Activated B cell treated with CpG ODN at 0.5 μM for 24 hours (primary cell): ENCODE measurements at places on chromosomes 5 and 9. TPM values are rescaled to one million over a fixed set of nuclear protein-coding genes. Genes with fewer than 3 reads are reported as not detected.
A peak's percentile ranks its signal among the peaks of the same experiment; 100 is the strongest.

Gene NRARP
- 1.9 and 3.0 TPM in 2 replicates for total RNA-seq

Gene FOXD4L5
- 0.49 and 0.75 TPM in 2 replicates for total RNA-seq

Gene GABRG2
- not detected in 2 replicates for total RNA-seq

Gene PTGS1
- 8.9 and 9.4 TPM in 2 replicates for total RNA-seq

Gene ENTPD8
- total RNA-seq: not detected in 2 replicates

GRCh38 chr9:91495450-91495849 lies 71.8 kb upstream of the NFIL3 start:
- H3K36me3 ChIP-seq: no peaks in the 10 kb centered on the region
- H3K27ac ChIP-seq: no peak overlapping the region
- H3K27me3 ChIP-seq: peaks cover 20% of the 10 kb centered on the region
- no peak for DNase-seq

DNA sequence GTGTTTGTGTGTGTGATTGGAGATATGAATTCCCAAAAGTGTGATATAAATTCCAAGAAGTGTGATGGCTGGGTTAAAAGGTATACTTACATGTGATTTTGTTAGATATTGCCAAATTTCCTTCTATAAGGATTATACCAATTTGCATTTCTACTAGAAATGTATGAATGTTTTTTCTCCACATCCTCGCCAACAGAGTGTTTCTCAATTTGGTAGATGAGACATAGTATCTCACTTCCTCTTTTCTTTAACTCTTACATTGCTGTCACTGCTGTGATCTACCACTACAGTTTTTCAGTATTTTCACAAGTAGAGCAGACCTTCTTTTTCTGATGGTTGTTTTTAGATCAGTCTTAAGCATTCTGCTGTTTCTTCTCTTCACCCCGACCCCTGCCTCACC lies 111.3 kb downstream of the FER start:
- peaks cover 2% of the 10 kb centered on the region for H3K36me3 ChIP-seq
- no peaks in the 10 kb centered on the region for H3K27me3 ChIP-seq
- peaks cover 13% of the 10 kb centered on the region for H3K4me1 ChIP-seq
- no peak overlapping the region for H3K27ac ChIP-seq
- H3K4me3 ChIP-seq: peak overlapping the region; percentile 25

Gene SPATA31E1
- total RNA-seq: not detected in 2 replicates

Gene FAM78A
- total RNA-seq: 20.6 and 22.9 TPM in 2 replicates

DNA sequence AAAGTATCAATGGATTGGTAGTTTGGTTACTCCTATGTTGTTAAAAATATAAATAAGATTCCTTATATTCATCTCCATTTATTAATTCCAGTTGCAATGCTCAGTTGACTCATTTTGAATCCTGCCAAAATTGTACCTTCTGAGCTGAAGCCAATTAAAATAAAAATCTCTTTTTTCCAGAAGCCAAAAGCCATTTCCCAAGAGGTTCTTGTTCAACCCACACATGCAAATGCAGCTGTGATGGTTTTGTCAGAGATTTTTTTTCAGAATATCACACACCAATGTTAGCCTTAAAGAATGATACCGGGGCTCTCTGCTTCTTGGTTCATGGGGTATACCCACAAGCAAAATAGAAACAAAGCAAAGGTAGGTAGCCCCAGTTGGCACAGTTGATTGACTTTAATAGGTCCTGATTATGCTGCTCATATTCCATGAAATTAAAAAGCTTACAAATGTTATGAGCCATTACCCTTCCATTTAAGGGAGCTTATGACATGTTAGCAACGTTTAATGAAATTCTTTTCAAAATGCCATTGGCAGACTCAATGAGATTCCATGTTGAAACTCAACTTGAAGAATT lies 208.0 kb downstream of the SGCD start:
- no peak overlapping the region for H3K4me3 ChIP-seq
- no peak for DNase-seq
- H3K36me3 ChIP-seq: no peaks in the 10 kb centered on the region

Gene AK8
- 0.93 and 1.0 TPM in 2 replicates for total RNA-seq

DNA sequence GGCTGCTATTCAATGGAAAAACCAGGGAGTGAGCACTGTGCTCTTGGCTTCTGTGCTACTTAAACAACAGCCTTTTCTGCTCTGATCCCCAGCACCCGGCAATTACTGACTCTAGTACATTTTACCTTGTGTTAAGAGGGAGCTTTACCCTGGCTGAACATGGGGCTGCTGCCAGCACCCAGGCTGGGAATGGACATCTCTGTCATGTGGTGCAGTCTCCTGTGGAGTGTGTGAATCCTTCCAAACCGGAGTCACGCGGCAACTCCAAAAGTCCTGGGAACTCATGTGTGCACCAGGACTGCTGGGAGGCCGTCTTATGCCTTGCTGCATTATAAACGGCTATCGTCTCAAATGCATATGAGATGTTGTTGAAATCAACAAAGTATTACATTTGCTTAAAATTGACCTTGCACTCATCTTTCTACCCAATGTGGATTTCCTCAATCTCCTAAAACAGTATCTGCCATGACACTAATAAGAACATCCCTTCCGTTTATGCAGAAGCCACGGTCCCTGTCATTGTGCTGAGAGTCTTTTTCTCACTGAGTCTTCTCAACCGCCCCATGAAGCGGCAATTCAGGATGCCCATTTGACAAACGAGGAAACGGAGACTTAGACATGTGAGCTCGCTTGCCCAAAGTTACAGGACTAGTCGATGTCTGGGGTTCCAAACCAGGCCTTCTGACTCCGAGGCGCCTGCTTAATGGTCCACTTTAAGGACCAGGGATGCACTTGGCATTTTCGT lies 884 bp upstream of the GSN start:
- H3K36me3 ChIP-seq: no peaks in the 10 kb centered on the region
- H3K4me1 ChIP-seq: peaks cover 34% of the 10 kb centered on the region
- peak overlapping the region; percentile 84 for H3K4me3 ChIP-seq
- H3K27ac ChIP-seq: no peak overlapping the region

DNA sequence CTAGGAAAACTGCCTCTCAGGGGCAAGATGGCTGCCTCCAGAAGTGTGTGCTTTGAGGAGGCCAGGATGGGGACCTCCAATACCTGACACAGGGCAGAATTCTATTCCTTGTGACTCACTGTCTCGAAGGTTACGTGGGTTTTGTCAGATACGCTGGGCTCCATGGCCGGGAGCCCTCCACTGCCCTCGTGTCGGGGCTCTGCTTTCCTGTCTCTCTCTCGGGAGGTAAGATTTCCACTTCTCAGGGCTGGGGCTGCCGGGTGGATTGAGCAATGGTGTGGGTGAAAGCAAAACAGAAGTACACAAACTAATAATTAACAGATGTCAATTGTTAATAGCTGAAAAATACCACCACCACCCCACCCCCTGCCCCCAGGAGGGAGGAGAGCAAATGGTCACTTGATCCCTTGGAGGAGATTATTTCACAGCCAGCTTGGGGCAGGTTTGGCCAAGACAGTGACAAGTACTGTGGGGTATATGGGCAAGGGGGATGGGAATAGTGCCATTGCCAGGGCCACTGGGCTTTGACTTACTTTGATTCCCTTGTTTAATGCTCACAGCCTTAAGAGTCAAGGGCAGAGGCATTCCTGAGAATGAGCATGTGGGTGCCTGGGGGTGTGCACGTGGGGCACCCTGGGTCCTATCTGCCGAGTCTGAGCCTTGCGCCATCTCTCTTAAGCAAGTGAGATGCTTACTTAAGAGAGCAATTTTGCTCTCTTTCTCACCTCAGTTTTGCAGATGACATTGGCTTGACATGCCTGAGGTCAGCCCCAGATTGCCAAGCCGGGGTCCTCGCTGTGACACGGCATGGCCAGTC lies 28.8 kb upstream of the DAB2IP start:
- H3K27me3 ChIP-seq: peaks cover 2% of the 10 kb centered on the region
- no peaks in the 10 kb centered on the region for H3K36me3 ChIP-seq
- no peaks in the 10 kb centered on the region for H3K4me1 ChIP-seq
- H3K27ac ChIP-seq: no peak overlapping the region

Gene RPS14
- 4,086 and 4,865 TPM in 2 replicates for total RNA-seq

GRCh38 chr5:43415935-43416802 lies 4.0 kb upstream of the CCL28 start:
- H3K4me3 ChIP-seq: no peak overlapping the region
- no peaks in the 10 kb centered on the region for H3K36me3 ChIP-seq
- no peaks in the 10 kb centered on the region for H3K4me1 ChIP-seq

Gene GABRA1
- total RNA-seq: not detected in 2 replicates

GRCh38 chr5:14241141-14241540 lies 98.0 kb downstream of the TRIO start:
- H3K4me1 ChIP-seq: peaks cover 77% of the 10 kb centered on the region
- H3K4me3 ChIP-seq: no peak overlapping the region
- peaks cover 3% of the 10 kb centered on the region for H3K36me3 ChIP-seq
- H3K27me3 ChIP-seq: no peaks in the 10 kb centered on the region

GRCh38 chr9:10903969-10904368 lies 291.2 kb upstream of the PTPRD start:
- H3K27ac ChIP-seq: no peak overlapping the region
- no peaks in the 10 kb centered on the region for H3K27me3 ChIP-seq
- H3K36me3 ChIP-seq: no peaks in the 10 kb centered on the region
- no peaks in the 10 kb centered on the region for H3K4me1 ChIP-seq

GRCh38 chr5:169538944-169539343 lies 44.6 kb upstream of the SPDL1 start:
- no peak overlapping the region for H3K4me3 ChIP-seq
- no peak for DNase-seq
- H3K27ac ChIP-seq: no peak overlapping the region
- peaks cover 13% of the 10 kb centered on the region for H3K27me3 ChIP-seq

DNA sequence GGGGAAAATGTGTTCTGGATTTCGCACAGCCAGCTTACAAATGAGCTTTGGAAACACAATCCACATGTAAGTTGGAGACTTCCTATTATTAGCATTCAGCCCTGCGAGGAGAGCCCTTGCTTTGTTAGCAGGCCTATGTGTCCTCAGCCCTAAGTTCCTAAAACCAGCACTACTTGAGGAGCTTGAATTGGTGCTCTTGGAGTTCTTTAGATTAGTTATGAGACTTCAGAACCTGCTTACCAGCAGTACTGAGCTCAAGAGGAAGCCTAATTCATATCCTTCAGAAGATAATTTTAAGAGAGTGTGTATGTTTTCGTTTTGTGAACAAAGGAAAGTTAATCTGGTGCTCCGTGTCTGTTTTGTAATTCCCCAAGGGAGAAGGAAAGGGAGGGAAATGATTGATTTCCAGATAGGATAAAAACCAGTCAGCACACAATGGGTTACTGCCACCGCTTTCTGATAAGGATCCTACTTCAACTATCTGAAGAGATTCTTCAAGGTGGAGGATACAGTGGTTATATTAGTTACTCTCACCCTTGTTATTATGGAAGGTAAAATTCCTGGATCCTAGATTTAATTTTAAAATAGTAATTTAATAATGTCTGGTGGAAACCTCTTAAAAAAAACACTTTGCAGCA lies 35.2 kb downstream of the PIK3R1 start:
- no peaks in the 10 kb centered on the region for H3K27me3 ChIP-seq
- H3K36me3 ChIP-seq: no peaks in the 10 kb centered on the region
- H3K4me1 ChIP-seq: peaks cover 78% of the 10 kb centered on the region
- DNase-seq: no peak

GRCh38 chr9:105466898-105467455 lies 19.1 kb downstream of the FSD1L start:
- H3K27ac ChIP-seq: no peak overlapping the region
- H3K4me1 ChIP-seq: no peaks in the 10 kb centered on the region

- peaks cover 86% of the 10 kb centered on the region for H3K36me3 ChIP-seq
- no peak overlapping the region for H3K4me3 ChIP-seq
- no peak overlapping the region for H3K27ac ChIP-seq
- DNase-seq: no peak
- peaks cover 22% of the 10 kb centered on the region for H3K4me1 ChIP-seq
Observed at GRCh38 chr5:181236954-181237641, 6.6 kb downstream of the RACK1 start.

DNA sequence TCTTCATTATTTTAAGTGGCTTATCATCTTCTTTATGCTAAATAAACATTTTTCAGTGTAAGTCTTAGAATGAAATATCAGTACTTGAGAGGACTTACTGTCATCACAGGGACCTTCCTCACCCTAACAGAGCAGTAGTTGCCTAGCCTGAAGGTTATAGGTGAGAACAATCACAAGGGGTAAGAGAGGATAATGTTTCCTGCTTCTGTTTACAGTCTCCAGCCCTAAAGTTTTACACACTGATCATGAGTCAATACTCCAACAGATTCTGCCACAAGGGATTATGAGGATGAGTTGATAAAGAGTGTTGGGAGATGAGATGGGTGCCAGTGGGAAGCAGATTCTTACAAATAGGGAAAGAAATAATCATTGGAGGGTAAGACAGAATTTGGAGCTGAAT lies 265.1 kb upstream of the DAB2 start:
- H3K4me1 ChIP-seq: no peaks in the 10 kb centered on the region
- DNase-seq: no peak
- peaks cover 9% of the 10 kb centered on the region for H3K27me3 ChIP-seq
- H3K4me3 ChIP-seq: no peak overlapping the region

- no peaks in the 10 kb centered on the region for H3K36me3 ChIP-seq
- H3K4me3 ChIP-seq: no peak overlapping the region
- no peak for DNase-seq
Observed at GRCh38 chr5:80937584-80938356, 22.4 kb upstream of the RASGRF2 start.

GRCh38 chr9:136409557-136410455 lies 608 bp downstream of the ENTR1 start:
- peak overlapping the region; percentile 90 for H3K4me3 ChIP-seq
- DNase-seq: peak; percentile 33
- no peaks in the 10 kb centered on the region for H3K27me3 ChIP-seq
- H3K4me1 ChIP-seq: peaks cover 49% of the 10 kb centered on the region

Gene PSD2
- not detected in 2 replicates for total RNA-seq

DNA sequence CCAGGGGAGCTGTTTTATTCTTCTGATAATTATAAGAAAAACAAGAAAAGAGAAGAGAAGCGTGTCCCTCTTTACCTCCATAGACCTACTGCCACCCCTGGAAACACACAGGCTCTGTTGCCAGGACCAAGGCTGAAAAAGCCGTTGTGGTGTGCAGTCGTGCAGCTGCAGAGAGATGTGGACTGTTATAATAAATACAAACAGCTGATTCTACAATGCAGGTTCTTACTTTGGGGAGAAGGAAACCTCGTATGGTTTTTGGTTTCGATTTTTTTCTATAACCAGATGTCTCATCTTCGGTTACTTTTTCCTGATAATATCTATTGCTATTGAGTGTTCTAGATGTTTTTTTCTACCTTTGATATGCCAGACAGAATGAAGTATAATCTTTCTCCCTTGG lies 28.1 kb downstream of the FYB1 start:
- peak overlapping the region; percentile 25 for H3K27ac ChIP-seq
- no peak for DNase-seq
- H3K27me3 ChIP-seq: peaks cover 6% of the 10 kb centered on the region
- no peak overlapping the region for H3K4me3 ChIP-seq
- H3K36me3 ChIP-seq: no peaks in the 10 kb centered on the region

DNA sequence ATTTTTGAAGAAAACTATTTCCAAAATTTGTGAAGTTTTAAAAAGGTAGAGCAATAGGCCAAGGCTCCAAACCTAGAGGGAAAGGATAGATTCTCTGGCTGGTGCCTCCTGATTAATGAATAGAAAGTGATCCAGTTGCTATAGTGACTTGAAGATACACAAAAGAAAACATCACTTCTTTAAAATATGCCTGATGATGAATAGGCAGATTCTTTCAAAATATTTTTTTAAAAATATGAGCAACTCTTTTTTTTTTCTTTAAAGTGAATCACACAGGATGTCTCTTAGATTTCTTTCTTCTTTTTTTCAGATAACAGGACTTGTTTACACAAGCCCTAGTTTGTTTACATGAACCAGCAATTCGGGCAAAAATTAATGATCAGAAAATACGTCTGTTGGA lies 124.4 kb downstream of the RFK start:
- no peak overlapping the region for H3K27ac ChIP-seq
- no peaks in the 10 kb centered on the region for H3K36me3 ChIP-seq
- DNase-seq: no peak
- no peaks in the 10 kb centered on the region for H3K27me3 ChIP-seq
- H3K4me3 ChIP-seq: no peak overlapping the region

Gene OCLN
- total RNA-seq: 1.9 and 2.2 TPM in 2 replicates

Gene HABP4
- 8.1 TPM in 2 replicates for total RNA-seq
